HS-27A (cell line): ENCODE measurements at places on chromosomes 13 and 19.

DNA sequence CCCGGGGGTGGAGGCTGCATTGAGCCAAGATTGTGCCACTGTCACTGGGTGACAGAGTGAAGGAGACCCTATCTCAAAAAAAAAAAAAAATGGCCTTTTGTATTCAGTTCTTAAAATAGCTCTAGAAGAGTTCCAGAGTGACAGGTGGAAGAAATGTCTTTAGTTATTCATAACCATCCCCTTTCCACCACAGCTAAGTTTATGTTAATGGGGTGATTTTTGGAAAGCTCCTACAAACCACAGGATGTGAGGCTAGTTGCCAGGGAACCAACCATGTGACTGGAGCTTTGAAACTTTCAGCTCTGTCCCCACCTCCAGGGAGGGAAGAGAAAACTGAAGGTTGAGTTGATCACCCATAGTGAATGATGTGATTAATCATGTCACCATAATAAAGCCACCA is 6.9 kb downstream of the ZNF490 start:
- no peak for DNase-seq

- DNase-seq = no peak
These were observed 391.0 kb downstream of the FGF9 start for GRCh38 chr13:22061806-22062391.

GRCh38 chr19:6803036-6803404 is 30.5 kb downstream of the VAV1 start:
- no peak for DNase-seq

DNA sequence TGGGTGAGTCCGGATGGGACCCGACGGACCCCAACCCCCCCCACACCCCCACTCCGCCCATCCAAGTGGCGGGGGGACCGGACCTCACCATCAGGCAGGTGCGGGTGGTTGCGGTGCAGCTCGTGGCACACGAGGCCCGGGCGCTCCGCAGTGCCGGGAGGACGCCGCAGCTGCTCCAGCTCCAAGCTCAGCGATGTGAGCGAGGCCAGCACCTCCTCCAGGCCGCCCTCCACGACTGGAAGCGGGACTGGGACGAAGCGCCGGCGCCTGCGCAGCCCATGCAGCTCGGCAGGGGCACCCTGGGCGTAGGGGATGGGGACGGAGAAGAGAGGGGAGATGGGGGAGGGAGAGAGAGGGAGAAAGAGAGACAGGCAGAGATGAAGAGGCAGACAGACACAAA is 30.1 kb upstream of the OLFM2 start:
- no peak for DNase-seq

- DNase-seq = no peak
These were observed 6.1 kb downstream of the FCGBP start for GRCh38 chr19:39928357-39928725.

DNA sequence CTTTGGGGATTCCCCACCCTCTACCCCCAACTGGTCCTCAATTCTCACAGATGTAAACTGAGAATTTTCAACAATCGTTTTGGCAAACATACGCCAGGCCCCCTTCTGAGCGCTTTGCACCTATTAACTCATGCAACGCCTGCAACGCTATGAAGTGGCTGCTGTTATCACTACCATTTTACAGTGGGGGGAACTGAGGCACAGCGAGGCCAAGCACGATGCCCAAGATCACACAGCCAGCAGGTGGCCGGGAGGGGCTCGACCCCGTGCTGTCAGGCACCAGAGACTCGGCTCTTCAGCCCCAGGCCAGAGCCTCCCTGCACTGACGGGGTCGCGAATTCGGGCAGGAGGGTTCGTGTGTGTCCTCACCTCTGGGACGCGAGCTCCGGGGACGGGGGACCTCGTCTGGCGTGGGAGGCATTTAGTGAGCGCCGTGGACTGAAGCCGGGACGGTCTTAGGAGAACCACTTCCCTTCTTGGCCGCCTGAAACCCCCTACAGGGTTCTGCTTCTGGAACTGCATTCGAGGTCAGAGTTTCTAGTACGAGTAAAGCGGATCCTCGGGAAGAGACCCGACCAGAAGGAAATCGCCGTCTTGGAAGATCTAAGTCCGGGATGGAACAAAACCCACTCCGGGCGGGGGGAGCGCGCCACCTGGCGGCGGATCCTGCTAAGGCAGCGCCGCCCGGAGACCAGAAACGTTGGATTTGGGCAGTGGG is 21.0 kb downstream of the ZNF114 start:
- peak; percentile 71 for DNase-seq

DNA sequence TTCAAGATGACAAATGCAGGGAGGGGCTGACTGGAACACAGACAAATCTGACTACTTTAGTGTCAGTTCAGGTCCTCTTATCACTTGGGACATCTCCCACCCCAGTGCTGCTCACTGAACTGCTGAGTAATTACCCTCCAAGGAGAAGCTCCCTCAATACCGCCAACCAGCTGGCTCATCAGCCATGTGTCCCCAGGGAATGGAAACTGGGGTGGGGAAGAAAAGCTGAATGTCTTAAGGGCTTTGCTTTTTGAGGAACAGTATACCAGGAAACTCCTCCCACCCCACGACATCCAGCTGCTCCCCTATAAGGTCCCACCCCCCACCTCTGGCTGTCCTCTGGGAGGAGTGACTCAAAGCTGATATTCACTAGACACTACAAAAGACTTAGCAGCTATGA is 2.0 kb downstream of the ZNF823 start:
- no peak for DNase-seq

DNA sequence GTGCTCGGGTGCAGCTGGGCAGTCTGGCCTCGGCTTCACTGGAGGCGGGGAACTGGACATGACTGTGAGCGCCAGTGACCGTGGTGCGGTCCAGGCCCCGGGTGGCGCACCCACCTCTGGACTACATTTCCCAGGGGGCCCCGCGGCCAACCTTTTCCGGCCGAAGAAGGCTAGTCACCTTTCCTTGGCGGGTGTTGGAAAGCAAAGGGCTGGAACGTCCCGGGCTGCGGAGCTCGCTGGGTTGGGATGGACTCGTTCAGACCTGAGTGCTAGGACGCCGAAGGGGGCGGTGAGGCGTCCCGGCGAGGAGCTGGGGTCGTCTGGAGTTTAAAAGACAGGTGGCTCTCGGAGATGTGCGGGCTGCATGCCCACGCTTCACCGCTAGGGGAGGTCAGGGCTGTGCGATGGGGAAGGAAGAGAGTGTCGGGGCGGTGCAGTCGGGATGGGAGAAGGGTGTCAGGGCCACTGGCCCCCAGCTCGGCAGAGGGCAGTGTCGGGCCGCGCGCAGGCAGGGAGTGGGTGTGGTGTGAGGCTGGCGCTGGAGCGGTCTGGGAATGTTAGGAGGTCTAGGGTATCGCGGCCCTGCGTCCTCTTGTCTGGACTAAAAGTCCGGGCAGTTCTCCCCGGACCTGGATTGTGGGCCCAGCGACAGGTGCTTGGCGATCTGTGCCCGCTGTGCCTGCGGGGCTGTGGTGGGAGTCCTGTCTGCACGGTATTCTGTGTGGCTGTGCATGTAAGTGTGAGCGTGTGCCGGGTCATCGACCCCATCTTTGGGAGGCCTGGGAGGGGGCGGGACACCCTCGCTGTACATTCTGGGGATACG is 57.1 kb downstream of the ZNF568 start:
- no peak for DNase-seq
